HS-27A (cell line): ENCODE measurements at places on chromosomes 3 and 15.

DNA sequence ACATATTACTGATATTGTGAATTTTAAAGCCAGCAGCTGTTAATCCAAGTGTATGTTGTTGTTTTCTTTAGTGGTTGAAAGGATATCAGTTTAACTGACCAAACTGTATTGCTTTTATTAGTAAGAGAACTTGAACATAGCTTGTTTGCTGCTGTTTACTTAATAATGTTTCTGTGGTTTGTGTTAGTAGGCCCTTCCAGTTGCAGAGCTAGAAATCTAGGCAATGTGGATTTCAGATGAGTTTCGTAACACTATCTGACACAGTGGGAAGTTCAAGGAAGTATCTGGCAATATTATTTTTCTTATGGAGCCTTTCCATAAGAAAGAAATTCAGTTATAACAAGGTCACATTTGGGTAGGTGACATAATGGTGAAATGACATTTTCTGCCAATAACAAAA, 18.5 kb downstream of the ZNF609 start:
- DNase-seq = no peak

GRCh38 chr3:34686541-34686940, 888.1 kb downstream of the PDCD6IP start:
- DNase-seq = no peak

- DNase-seq = no peak
Observed at GRCh38 chr3:169299889-169300288, 363.6 kb downstream of the MECOM start.

DNA sequence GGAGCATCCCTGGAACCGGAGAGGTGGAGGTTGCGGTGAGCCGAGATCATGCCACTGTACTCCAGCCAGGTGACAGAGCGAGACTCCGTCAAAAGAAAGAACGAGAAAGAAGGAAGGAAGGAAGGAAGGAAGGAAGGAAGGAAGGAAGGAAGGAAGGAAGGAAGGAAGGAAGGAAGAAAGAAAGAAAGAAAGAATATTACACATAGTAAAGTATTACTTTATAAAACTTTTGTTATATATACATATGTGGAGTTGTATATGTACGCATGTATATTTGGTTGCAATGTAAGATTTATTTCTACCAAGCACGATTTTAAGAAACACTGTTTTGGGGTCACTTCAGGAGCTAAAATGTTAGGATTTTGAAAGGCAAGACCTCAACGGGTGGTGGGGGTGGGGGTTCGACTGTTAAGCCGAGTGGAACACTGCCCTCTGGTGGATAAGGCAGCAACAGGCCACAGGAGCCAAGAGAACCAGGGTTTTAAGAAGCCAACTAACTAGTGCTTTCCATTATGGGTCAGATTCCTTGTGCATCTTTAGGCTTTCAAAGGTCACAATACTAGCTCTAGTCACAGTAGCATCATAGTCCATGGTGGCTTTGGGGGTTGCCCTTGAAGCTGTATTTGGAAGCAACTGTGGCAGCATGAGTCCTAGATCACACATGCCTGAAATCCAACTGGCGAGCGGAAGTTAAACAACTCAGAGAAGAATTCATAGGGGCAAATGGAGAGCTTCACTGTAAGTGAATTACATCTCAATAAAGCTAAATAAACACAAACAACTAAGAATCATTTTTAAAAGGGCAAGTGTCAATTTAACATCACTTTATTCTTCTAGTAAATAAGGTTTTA, 22.5 kb downstream of the GLB1 start:
- DNase-seq = peak; percentile 38

GRCh38 chr3:31166249-31166885, 271.9 kb upstream of the GADL1 start:
- DNase-seq = peak; percentile 84

- DNase-seq = peak; percentile 30
Observed at GRCh38 chr3:70281663-70282062, 30.8 kb downstream of the MDFIC2 start.

- DNase-seq = no peak
Observed at GRCh38 chr3:155350571-155350970, 57.1 kb upstream of the STRIT1 start.

DNA sequence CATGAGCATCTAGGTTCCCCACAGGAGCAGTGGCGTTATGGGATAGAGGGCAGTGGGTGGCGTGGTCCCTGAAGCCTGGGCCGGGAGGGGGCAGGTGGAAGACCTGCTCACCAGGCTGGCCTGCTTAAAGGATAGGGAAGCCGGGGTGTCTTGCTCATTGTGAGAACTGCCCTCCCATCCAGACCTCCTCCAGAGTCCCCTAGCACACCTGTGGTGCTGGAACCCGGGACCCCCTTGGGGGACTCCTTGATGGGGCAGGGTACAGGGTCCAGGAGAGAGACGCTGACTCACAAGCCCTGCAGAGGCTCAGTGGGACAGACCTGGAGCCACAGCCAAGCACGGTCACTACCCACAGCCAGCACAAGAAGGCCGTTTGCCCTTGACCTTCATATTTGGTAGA, 2.8 kb upstream of the RHCG start:
- DNase-seq = no peak

GRCh38 chr15:68341760-68342725, 64.5 kb downstream of the FEM1B start:
- DNase-seq = no peak

DNA sequence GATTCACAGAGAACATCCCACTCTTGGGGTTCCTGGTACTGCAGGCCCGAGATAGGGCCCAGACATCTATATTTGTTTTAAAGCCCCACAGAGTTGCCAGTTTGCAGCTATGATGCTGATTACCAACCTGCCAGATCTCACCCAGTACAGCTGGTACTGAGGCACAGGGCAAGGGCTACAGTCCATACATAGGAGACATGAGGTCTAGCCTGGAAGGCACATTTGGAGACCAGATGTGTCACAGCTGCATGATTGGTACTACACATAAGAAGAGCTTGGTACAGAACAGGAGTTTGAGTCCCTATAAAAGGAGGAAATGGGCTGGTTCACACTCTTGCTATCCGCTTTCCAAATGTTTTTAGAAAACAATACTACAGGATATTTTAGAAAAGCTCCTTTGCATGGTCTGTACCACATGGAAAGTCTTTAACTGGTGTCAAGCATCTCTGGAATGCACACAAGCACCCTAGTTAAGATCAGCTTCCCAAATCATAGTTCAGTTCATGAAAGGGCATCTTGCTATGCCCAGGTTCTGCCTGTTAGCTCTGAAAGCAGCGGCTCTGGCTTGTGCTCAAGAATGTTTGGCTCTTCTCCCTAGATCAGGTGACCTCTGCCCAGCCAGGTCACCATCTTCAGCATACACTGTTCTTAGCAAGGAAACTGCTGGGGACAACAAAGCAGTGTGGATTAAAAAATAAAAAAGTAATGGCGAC, 20.6 kb downstream of the MTMR14 start:
- no peak for DNase-seq

DNA sequence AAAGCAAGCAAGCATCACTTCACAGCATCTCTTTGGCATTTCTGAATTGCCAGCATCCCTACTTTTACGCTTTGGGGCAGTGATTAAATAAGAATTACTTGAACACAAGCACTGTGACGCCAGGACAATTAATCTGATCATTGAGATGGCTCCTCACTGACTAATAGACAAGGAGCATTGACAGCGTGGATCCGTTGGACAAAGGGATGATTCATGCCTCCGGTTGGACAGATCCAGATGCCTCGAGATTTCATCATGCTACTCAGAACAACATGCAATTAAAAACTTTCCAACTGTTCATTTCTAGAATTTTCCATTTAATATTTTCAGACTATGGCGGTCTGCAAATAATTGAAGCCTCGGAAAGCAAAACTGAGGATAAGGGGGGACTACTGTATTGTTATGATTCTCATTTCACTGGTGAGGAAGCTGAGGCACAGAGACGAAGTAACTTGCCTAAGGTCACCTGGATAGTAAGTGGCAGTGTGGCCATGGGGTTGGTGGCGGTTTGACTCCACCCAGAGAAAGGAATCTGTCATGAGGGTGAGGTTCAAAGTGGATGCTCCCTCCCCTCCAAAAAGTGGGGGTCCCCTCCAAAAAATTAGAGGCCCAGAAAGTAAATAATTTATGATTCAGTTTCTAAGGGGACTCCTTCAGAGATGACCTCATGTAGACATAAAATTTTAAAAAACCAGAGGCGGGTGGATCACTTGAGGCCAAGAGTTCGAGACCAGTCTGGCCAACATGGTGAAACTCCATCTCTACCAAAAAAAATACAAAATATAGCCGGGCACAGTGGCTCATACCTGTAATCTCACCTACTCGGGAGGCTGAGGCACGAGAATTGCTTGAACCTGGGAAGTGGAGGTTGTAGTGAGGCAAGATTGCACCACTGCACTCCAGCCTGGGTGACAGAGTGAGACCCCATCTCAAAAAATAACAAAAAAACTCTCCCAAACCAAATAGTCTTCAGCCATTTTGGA, 12.3 kb upstream of the PGPEP1L start:
- DNase-seq = no peak

DNA sequence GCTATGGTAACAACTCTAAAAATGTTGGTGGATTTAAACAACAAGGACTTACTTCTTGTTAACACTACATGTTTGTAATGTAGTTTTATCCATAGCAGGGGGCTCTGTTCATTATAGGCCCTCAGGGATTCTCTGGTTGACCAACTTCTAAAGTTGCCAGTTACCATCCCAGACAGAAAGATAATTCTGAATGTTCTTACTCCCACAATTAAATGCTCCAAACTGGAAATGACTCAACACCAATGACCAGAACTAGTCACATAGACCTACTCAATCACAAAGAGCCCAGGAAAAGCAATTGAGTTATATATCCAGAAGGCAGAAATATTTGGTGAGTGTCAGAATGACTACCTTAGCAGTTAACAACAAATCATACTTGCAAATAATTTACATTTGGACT, 199.3 kb upstream of the UMPS start:
- no peak for DNase-seq

DNA sequence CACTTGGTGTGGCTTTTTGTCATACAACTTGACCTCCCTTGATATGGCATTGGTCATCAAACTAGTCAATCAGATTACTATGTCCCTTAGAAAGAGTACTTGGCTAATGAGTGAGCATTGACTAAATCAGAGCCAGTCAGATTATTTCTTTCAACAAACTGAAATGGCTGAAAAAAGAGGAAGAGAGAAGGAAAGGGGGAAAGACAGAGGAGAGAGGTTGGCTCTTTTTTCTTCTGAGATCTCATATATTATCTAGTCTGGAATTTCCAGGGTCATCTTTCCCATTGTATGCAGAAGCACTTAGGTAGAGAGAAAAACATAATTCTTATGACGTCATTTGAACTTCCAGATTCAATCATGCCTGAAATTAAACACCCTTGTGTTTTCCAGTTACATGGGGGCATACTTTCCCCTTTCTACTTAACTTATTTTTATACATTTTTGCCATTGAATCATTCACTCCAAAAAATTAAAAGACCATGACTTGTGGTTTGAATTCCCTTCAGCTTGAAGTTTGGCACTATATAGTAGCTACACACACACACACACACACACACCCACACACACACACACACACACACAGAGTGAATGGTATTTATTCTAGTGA, 387.8 kb downstream of the LSAMP start:
- DNase-seq = no peak

DNA sequence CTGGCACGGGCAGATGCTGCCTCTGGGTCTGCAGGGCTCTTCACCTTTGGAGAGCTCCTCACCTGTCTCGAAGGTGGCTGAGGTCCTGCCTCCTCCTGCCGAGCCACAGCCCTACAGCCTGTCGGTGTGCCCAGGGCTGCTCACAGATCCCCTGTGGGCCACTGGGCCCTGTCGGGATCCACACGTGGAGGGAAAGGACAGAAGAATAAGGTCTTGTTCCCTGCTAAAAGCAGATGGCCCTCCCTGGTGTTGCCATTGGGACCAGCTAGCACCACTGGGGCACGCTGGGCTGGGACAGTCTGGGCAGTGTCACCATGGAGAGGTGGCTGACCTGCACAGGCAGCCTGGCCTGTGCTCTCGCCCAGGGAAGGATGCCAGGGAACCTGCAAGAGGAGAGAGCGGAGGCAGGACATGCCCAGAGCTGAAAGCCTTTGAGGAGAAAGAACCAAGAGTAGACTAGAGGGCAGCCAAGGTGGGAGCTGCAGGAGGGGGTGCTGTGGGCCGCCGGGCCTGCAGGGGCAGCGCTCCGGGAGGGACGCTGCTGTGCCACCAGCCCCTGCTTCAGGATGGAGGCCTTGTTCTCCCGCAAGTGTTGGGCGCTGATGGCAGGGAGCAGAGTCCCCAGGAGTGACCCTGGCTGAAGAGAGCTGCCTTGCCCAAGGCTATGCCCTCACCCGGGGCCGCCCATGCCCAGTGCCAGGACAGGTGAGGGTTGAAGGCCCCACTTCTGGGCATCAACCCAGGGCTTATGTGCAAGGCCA, 210.2 kb downstream of the XXYLT1 start:
- no peak for DNase-seq

- no peak for DNase-seq
Observed at GRCh38 chr15:80635953-80636352, 59.2 kb upstream of the ABHD17C start.

GRCh38 chr3:16103472-16103871, 71.0 kb upstream of the GALNT15 start:
- peak; percentile 87 for DNase-seq

DNA sequence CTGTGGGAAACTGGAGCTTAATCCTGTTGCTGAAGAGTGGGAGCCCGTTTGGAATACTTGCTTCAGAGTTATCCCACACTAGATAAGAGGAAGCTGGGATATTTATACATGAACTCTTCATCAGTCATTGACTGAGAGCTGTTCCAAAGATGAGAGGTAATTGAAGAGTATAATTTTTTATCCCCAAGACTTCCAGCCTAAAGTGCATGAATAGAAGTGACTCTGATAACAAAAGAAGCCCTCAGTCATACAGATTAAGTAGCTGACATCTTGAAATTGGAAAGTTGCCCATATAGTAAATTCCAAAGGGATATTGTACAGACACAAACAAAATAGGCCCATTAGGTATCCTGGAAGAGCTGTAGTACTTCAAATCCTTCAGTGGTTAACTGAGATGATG, 268.0 kb downstream of the EPHA3 start:
- no peak for DNase-seq
